ENCODE measurements at places on chromosomes 4 and X.

- DNase-seq = no peak
Observed at GRCh38 chrX:119009071-119009470, 34.7 kb downstream of the LONRF3 start.

DNA sequence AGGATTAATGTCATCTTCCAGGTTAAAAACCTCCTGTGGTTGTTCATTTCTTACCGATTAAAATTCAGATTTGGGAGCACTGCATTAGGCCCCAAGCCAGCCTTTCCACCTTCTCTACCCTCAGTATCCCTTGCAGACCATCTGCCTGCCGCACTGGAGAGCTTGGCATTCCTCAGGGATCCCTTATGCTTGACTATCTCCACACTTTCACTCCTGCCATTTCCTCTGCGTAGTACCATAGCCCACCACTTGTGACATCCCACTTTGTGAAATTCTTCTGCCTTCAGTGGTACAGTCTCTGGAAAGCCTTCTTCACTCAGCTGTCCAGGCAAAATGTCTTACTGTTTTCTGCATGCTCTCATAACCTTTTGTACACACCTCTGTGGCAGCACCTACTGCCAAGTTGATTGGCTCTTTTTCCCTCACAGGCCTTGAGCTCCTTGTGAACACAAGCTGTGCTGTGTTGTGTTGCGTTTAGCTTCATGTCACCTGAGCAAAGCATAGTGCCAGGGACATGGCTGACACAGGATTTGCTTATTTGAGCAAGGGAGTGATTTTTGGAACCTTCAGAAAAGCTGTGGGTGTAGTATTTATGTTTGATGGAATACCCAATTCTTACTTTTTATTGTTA, 156.4 kb downstream of the ARX start:
- no peak for DNase-seq

DNA sequence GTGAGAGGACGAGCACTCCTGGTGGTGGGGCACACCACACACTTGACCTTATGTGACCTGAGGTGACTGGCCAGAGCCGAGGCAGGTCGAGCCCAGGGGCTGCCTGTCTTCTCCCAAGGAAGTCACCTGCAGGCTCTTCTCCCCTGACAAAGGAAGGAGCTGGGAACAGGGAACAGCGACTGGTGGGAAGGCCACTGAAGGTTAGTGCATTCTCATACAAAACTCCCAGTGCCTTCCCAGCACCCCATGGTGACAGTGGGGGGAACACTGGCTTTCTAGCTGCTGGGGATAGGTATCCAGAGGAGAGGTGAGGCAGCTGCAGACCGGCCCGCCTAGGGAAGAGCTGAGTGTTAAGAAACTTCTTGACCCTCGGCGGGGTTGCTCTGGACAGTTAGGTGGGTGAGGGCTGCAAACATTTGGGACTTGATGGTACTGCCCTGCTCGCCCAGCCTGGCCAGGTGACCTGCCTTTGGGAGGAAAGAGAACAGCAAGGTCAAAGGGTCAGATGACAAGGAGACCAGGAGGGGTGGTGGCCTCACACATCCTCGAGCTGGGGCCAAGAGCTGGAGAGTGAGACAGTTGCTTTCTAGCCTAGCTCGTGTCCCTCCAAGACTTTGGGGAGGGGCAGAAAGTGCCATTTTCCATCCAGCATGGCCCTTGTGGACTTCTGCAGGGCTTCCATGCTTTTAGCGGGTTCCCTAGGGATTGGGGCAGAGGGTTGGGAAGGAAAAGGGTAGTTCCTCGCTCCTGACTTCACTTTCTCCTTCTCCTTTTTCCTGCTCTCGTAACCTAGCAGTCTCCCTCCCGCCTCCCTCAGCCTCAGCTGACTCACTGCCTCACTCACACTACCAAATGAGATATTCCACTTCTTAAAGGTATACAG, 2.7 kb downstream of the NALF2 start:
- DNase-seq = no peak

DNA sequence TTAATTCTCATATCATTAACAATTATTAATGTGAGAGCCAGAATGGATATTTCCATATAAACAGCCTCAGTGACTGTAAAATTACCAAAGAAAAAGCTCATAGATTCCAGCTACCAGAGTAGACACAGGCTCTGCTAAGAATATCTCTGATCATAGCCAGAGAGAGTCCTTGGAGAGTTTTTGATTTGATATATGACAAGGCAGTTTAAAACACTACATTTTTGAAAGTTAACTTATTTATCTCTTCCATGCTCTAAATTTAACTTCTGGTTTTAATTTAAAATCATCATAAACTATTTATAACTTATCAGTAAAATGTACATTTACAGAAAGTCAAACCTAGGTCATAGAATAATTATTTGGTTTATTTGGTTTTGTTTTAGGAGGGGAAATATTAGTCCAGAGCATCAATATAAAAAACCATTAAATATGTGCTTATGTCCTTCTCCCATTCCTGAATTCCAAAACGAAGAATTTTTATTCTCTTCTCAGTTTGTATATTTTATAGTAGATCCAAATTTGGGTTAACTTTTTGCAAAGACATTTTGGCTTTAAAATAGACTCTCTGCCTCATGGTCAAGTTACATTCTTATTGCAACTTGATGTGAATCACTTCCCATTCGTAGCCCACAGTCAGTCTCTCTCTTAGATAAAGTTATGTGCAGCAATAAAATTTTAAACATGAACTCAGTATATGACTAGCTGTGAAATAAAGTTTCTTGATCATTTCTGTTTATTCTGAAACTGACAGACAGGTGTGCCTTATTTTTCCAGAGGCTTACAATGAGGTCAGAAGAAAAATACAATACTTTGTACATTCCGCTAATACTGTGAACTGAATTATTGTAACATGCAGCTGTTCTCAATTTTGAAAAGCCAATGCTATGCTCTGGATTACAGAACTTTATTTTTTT, 267.1 kb downstream of the PAPSS1 start:
- no peak for DNase-seq
